ENCODE measurements at places on chromosomes 2 and 18.
A peak's percentile ranks its signal among the peaks of the same experiment; 100 is the strongest.

- no peak for DNase-seq
Observed at GRCh38 chr2:45432406-45432805, 178.7 kb downstream of the SRBD1 start.

GRCh38 chr18:56443166-56443907 is 195.1 kb downstream of the TXNL1 start:
- DNase-seq: no peak

DNA sequence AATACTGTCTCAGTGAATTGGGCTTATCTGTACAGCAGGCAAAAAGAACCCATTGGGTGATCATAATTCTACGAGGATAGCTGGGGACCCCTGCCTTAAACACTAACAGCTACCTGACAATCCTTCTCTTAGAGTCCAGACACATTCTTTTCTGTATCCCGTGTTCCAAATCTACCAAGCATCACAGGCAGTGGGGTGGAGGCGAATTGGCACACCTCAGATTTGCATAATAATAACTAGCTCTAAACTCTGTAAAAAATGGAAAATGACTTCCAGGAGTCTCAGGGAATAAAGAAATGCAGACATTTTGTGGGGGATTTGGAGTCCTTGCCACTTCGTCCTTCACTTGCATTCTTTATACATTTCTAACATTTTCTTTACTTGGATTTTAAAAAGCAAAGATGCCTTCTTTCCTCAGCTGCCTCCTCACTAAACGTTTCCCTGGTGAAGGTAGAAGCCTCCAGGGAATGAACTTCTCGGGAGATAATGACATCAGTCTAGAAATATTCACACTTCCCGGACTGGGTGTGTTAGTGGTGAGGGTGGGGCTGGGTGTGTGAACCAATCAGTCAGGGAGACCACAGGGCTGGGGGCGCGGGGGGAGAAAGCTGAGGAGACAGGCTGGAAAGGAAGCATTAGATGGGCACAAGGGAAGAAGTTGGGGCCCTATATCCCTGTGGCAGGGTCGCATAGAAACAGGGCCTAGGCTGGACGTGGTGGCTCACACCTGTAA is 59.1 kb upstream of the BOD1L2 start:
- DNase-seq: no peak

GRCh38 chr2:188811522-188811921 is 162.7 kb upstream of the COL3A1 start:
- no peak for DNase-seq

GRCh38 chr2:62874881-62875383 is 169.4 kb downstream of the EHBP1 start:
- no peak for DNase-seq

GRCh38 chr2:120269076-120269744 is 16.6 kb downstream of the RALB start:
- DNase-seq: no peak

DNA sequence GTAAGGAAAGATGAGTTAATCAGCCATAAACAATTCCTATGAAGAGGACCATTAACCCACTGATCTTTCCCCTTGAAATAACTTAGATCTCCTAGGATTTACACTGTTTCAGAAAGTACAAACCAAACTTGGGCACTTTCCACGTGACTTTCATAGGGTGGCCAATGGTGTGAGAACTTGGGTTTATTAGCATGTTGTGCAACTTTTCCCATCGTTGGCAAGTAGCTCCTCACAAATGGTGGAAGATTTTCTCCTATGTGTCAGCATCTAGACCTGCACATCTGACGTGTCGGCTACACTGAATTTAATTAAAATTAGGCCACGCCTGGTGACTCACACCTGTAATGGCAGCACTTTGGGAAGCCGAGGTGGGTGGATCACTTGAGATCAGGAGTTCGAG is 116.3 kb downstream of the GALNT1 start:
- DNase-seq: no peak

- DNase-seq: no peak
Observed at GRCh38 chr2:148739454-148740105, 95.0 kb downstream of the EPC2 start.

GRCh38 chr18:21298351-21298750 is 56.3 kb downstream of the GREB1L start:
- DNase-seq: no peak

GRCh38 chr2:16104949-16105668 is 164.8 kb downstream of the MYCN start:
- no peak for DNase-seq

DNA sequence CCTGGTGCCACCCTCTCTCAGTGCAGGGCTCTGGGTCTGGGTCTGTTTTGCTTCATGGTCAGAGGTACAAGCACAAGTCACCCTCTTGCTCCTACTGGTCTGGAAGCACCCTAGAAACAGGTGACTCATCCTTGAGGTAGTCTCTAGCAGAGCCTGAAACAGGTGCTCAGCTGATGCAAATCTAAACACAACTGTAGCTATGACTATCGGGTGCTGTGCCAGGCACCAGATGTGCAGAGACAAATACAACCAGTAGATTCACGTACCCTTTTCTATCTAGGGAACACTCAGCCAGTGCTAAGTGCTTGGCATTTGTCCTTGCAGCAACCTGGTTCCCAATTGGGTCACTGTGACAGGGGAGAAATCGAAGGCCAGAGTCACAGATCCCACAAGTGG is 140.9 kb upstream of the MYCN start:
- DNase-seq: no peak

GRCh38 chr2:5287558-5288334 is 404.4 kb upstream of the SOX11 start:
- no peak for DNase-seq

- DNase-seq: peak; percentile 54
Observed at GRCh38 chr2:146734042-146734820, 1110.6 kb upstream of the ACVR2A start.

DNA sequence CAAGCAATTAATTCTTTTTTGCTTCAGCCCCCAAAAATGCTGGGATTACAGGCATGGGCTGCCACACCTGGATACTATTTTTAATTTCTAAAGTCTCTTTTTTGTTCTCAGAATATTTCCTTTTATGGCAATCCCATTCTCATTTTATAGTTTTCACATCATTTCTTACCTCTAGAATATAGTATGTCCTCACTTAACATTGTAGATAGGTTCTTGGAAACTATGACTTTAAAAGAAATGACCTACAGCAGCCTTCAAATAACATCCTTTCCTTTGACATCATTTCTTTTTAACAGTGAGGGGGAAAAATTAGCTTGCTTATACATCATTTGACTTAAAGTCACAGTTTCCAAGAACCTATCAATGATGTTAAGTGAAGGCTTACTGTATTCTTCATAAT is 31.6 kb downstream of the RBBP8 start:
- DNase-seq: no peak

GRCh38 chr2:40369267-40370006 is 82.5 kb downstream of the SLC8A1 start:
- DNase-seq: no peak

DNA sequence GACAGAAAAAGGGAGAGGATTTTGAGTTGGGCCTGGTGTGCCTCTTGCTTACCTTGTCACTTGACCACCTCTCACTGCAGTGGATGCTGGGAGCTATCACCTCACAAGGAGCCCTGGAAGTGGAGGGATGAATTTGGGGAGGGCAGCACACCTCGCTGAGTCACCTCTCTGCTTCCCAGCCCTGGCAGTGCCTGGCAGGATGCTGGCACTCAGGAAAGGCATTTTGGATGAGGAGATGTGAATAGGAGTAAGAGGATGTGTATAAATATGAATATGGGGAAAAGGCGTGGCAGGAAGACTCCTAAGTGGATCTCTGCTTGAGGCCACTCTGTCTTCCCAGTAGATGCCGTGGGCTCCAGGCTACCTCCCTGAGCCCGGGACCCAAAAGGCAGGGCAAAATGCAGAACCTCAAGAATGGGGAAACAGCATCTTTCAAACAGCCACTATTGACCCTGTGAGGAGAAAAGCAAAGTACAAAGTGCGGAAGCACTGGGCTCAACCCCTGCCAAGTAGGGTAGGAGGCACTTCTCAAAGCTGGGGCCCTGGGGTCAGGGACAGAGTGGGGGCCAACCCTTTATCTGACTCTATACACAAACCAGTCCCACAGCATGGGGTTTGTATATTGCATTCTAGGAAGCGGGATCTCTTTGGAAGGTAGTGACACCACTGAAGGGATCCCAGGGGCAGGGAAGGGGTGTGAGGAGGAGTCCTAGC is 164.5 kb upstream of the GLI2 start:
- no peak for DNase-seq

- DNase-seq: no peak
Observed at GRCh38 chr2:113324684-113325160, 46.0 kb upstream of the PAX8 start.

Data from SIG-M5 (cell line).